ENCODE measurements at places on chromosomes 12 and 14.

- no peak for DNase-seq
These were observed 9.2 kb upstream of the ING4 start for GRCh38 chr12:6672143-6672542.

- no peak for DNase-seq
These were observed 2.3 kb upstream of the MYL2 start for GRCh38 chr12:110922652-110923051.

GRCh38 chr12:120141336-120141735 is 24.8 kb upstream of the RAB35 start:
- no peak for DNase-seq

DNA sequence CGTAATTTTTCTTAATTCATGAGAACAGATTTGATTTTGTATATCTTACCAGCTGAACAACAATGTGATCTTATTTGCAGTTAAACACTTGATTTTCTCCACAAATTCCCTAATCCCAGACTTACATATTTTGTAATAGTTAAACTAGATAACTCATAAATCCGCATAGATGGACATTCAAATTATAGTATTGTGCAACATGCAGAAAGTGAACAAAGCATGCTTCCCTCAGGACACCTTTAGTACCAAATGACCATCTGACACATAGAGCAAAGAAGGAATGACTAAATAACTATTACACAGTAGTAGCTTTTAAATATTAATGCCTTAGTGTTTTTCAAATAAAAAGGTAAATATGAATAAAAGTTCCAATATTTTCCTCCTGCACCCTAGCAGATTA is 88.9 kb downstream of the PAWR start:
- DNase-seq = no peak

All from stimulated activated CD8-positive, alpha-beta memory T cell treated with anti-CD3 and anti-CD28 coated beads, Interleukin-4, amount 100 ng/mL, for 1 hour (primary cell).